ENCODE measurements at places on chromosomes 7 and 10. TPM values are rescaled to one million over a fixed set of nuclear protein-coding genes. Genes with fewer than 3 reads are reported as not detected.

- H3K27ac ChIP-seq = no peak overlapping the region
- no peak for DNase-seq
- H3K27me3 ChIP-seq = no peaks in the 10 kb centered on the region
- no peak overlapping the region for H3K4me3 ChIP-seq
- peaks cover 14% of the 10 kb centered on the region for H3K4me1 ChIP-seq
- no peaks in the 10 kb centered on the region for H3K36me3 ChIP-seq
Observed at GRCh38 chr10:12193193-12193592, 2.5 kb downstream of the NUDT5 start.

The NUDT5 gene
- 37.6 TPM for total RNA-seq

The UPK3BL2 gene
- total RNA-seq = 5.7 TPM

- no peak overlapping the region for H3K4me3 ChIP-seq
- no peaks in the 10 kb centered on the region for H3K27me3 ChIP-seq
- no peak for DNase-seq
Observed at GRCh38 chr7:121953164-121953563, 80.2 kb downstream of the PTPRZ1 start.

- no peak overlapping the region for H3K4me3 ChIP-seq
- H3K27me3 ChIP-seq = no peaks in the 10 kb centered on the region
- H3K4me1 ChIP-seq = no peaks in the 10 kb centered on the region
- H3K36me3 ChIP-seq = no peaks in the 10 kb centered on the region
Observed at GRCh38 chr10:66144016-66144415, 781.8 kb upstream of the LRRTM3 start.

- peaks cover under 1% of the 10 kb centered on the region for H3K4me1 ChIP-seq
- DNase-seq = no peak
- H3K4me3 ChIP-seq = no peak overlapping the region
- no peak overlapping the region for H3K27ac ChIP-seq
- no peaks in the 10 kb centered on the region for H3K36me3 ChIP-seq
- H3K27me3 ChIP-seq = no peaks in the 10 kb centered on the region
Observed at GRCh38 chr10:73859784-73860491, 14.4 kb downstream of the CAMK2G start.

The FLNC gene
- 4.1 TPM for total RNA-seq

GRCh38 chr7:149126662-149127266, 640 bp upstream of the ZNF425 start:
- H3K4me1 ChIP-seq = peaks cover 16% of the 10 kb centered on the region
- DNase-seq = peak; percentile 48
- H3K27ac ChIP-seq = peak overlapping the region; percentile 95
- H3K27me3 ChIP-seq = no peaks in the 10 kb centered on the region
- H3K36me3 ChIP-seq = peaks cover 8% of the 10 kb centered on the region

- DNase-seq = no peak
- no peak overlapping the region for H3K4me3 ChIP-seq
- peaks cover 4% of the 10 kb centered on the region for H3K4me1 ChIP-seq
- H3K27me3 ChIP-seq = no peaks in the 10 kb centered on the region
Observed at GRCh38 chr7:6505685-6506559, 45.3 kb downstream of the GRID2IP start.

The C7orf33 gene
- not detected for total RNA-seq

DNA sequence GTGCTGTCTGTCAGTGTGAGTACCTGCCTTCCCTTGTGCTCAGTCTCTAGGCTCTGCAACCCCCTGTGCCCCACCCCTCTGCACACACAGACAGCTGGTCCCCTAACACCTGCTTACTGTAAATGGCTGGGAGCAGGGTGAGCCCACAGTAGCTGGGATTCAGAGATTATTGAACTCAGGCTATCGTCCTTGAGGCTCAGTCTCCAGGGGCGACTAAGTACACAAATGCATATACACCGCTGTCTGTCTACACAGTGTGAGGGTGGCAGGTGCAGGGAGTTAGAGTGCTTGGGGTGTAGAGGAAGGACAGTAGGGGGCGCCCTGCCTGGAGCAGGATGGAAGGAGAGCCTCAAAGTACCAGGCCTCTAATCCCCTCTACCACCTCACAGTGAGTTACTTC, 12.9 kb downstream of the UPP1 start:
- no peaks in the 10 kb centered on the region for H3K27me3 ChIP-seq
- H3K4me3 ChIP-seq = no peak overlapping the region
- H3K4me1 ChIP-seq = peaks cover 22% of the 10 kb centered on the region
- no peaks in the 10 kb centered on the region for H3K36me3 ChIP-seq
- DNase-seq = no peak
